ENCODE measurements at places on chromosomes 13 and 19. TPM values are rescaled to one million over a fixed set of nuclear protein-coding genes. Genes with fewer than 3 reads are reported as not detected.

DNA sequence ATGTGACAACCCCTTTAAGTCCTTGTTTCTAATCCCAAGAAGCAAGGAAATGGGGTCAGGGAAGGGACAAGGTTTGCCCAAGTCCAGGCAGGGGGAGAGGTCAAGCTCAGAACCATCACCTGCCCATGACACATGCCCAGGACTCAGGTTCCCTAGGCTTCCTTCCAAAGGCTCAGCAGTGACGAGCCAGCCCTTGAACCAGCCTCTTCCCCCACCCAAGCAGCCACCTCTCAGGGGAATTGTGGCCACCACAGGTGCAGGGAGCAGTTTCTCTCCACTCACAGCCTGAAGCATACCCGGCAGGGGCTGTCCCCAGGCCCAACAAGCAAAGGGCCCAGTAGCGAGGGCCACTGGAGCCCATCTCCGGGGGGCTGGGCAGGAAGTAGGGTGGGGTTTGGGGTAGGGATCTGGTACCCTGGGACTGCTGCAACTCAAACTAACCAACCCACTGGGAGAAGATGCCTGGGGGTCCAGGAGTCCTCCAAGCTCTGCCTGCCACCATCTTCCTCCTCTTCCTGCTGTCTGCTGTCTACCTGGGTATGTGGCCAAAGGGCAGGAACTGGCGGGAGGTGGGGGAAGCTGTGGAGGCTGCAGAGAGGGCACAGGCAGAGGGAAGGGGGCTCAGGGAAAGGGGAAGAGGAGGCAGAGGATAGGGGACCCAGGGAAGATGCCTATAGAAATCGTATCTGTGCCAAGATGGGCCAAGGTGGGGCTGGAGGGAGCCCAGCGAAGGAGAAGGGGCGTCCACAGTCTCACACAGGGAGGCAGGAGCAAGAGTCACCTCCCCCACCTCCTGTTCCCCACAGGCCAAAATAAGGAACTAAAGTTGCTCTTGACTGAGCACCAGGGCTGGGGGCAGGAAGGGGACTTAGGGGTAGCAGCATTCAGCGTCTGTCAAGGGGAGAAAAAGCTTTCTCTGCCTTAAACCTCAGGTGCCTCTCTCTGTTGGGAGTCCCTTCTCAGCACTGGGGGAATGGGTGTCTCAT is at the start of gene CD79A:
Gene CD79A (plus strand): TSS at position 433 of the 986 bp plus-strand sequence. CDS start 26 bp downstream, at position 459.
- peaks cover 2% of the 10 kb centered on the region for H3K4me1 ChIP-seq
- H3K27ac ChIP-seq: no peak within 1 kb of the TSS
- H3K27me3 ChIP-seq: no peaks in the 10 kb centered on the region
- peak within 1 kb of the TSS; percentile 36 for H3K4me3 ChIP-seq

DNA sequence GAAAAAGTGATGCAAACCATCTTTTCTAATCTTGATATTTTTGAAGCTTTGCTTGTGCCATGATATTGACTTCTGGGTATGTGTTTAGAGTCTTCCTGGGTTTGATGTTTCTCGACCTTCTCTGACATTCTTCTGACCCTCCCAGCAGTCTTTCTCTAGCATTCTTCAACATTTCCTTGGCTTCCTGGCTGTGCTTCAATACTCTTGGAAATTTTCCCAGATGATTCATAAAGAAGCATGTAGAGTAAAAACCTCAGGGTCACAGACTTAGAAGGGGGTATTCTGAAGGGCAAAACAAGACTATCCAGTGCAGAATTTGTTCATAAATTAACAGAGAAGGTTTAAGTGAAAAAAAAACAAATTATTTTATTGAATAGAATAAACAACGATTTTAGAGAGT is 946.3 kb upstream of the PCDH9 start:
- no peak overlapping the region for H3K27ac ChIP-seq
- no peaks in the 10 kb centered on the region for H3K27me3 ChIP-seq
- H3K4me3 ChIP-seq: no peak overlapping the region
- DNase-seq: no peak
- no peaks in the 10 kb centered on the region for H3K4me1 ChIP-seq

Gene SYT5
- not detected for total RNA-seq

DNA sequence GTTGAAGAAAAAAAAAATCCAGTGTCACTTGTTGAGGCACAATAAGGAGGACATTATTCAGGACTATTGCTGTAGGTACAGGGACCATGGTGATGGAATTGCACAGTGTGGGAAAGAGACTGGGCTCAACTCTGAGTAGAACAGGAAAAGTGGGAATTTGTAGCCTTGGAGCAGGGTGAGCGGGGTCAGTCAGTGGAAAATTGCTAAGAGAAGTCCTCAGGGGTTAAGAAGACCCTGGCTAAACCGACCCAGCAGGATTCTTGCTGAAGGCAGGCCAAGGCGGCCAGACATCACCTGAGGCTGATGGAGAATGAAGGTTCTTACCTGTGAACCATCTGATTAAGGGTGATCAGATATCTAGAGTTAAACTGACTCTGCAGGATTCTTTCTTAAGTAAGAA is 12.5 kb downstream of the LAIR2 start:
- no peak overlapping the region for H3K4me3 ChIP-seq
- no peaks in the 10 kb centered on the region for H3K36me3 ChIP-seq
- DNase-seq: no peak
- H3K4me1 ChIP-seq: no peaks in the 10 kb centered on the region
- H3K27me3 ChIP-seq: no peaks in the 10 kb centered on the region
- H3K27ac ChIP-seq: no peak overlapping the region

DNA sequence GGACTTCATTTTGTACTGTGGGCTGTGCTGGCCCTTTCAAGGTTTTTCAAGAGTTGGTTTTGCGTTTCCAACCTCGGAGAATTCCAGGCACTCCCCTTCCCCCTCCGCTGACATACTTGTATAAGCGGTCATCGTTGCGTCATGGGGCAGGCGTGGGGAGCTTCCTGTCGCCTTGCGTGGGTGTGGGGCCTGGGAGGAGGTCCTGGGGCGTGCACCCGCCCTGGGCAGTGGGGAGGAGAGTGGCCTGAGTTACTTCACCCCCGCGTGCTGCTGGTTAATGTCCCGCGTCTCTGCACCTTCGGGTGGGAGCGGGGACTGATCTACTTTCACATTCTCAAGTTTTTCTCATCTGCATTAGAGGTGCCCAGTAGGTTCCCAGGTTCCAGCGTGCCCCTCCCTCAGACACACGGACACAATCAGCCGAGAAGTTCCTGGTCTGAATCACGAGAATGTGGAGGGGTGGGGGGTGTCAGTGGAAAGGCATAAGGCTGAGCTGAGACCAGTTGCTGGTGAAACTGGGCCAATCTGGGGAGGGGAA is 4.1 kb downstream of the IER2 start:
- H3K4me3 ChIP-seq: peak overlapping the region; percentile 85
- H3K36me3 ChIP-seq: no peaks in the 10 kb centered on the region
- H3K27ac ChIP-seq: peak overlapping the region; percentile 99
- peaks cover 18% of the 10 kb centered on the region for H3K4me1 ChIP-seq

DNA sequence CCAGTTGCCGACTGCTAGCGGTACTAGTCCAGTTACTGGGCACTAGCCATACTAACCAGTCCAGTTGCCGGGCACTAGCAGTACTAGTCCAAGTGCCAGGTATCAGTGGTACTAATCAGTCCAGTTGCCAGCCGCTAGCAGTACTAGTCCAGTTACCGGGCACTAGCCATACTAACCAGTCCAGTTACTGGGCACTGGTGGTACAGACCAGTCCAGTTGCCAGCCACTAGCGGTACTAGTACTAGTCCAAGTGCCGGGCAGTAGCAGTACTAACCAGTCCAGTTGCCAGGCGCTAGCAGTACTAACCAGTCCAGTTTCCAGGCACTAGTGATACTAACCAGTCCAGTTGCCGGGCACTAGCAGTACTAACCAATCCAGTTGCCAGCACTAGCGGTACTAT is 124.1 kb upstream of the MCF2L start:
- H3K36me3 ChIP-seq: peaks cover 4% of the 10 kb centered on the region
- no peaks in the 10 kb centered on the region for H3K4me1 ChIP-seq
- H3K27me3 ChIP-seq: no peaks in the 10 kb centered on the region
- no peak overlapping the region for H3K4me3 ChIP-seq
- no peak overlapping the region for H3K27ac ChIP-seq

DNA sequence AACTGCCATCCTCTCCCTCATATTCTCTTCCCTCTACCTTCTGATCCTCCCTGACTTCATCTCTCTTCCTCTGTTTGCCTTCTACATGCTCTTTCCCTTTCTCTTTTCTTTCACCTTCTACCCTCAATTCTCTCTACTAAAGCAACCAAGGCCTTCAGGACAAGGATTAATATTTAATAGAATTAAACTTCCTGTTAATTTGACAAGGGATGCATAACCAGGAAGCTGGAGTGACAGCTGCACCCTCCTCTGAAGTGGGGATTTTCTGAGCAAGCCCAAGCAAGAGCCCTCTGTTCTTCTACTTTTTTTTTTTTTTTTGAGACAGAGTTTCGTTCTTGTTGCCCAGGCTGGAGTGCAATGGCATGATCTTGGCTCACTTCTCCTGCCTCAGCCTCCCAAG is 63.4 kb upstream of the MED4 start:
- no peak for DNase-seq
- H3K4me3 ChIP-seq: no peak overlapping the region
- H3K36me3 ChIP-seq: no peaks in the 10 kb centered on the region
- no peaks in the 10 kb centered on the region for H3K27me3 ChIP-seq

Gene PBX4
- 4.8 TPM for total RNA-seq

Gene LIN37
- 21.6 TPM for total RNA-seq

DNA sequence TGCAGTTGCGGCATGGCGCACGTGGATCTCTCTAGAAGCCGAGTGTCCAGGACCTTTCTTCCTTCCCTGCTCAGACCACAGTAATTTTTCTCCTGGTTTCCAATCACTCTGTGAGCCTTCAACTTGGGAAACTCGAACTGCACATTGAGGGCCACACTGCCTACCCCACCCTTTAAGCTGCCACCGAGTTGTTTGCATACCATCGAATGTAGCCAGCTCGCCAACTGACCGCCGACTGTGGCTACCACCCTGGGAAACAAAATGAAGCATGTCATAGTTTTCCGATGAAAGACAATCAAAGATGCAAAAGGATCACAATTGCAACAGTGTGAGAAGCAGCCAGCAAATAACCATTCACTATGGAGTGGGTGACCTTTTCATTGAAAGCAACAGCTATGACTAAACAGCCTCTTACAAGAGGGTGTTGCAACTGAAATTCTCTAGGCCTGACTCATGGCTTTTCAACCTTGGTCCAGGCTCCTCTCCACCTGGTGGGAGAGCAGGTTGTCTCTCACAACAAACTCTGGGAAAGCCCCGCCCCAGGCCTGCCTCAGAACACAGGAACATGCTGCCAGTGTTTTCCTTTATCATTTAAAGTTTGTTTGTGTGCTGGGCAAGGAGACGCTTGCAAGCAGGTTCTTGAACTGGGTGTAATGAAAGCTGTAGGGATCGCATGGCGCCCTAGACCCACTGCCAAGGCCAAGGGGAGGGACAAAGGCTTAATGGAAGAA is 141.7 kb upstream of the SERP2 start:
- DNase-seq: peak; percentile 52
- H3K4me1 ChIP-seq: peaks cover 38% of the 10 kb centered on the region
- H3K27ac ChIP-seq: peak overlapping the region; percentile 72

Gene CEACAM18
- total RNA-seq: not detected

Gene LRRC4B
- total RNA-seq: 2.0 TPM

- H3K4me1 ChIP-seq: peaks cover 11% of the 10 kb centered on the region
- no peak overlapping the region for H3K27ac ChIP-seq
- no peaks in the 10 kb centered on the region for H3K36me3 ChIP-seq
- H3K27me3 ChIP-seq: no peaks in the 10 kb centered on the region
- DNase-seq: no peak
Measured at GRCh38 chr19:10037809-10038208, 24.5 kb downstream of the RDH8 start.

Gene EPSTI1
- 1.4 TPM for total RNA-seq

DNA sequence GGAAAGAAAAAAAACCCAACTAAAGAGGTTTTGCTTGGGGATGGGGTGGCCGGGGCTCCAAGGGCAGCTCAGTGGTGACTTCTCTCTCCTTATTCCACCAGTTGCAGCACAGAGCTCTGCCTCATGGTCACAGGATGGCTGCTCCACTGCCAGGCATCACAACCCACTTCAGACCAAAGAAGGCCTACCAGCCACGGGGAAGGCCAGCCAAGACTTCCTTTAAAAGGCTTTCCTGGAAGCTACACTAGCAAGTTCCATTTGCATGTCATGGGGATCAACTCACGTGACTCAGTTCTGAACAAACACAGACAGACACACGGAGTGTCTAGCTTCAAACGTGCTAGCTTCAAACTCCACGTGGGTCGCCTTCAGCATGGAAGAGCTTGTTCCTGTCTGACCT is 13.2 kb upstream of the EIF3G start:
- H3K36me3 ChIP-seq: peaks cover 10% of the 10 kb centered on the region
- DNase-seq: no peak
- no peaks in the 10 kb centered on the region for H3K27me3 ChIP-seq

Gene PALM
- 101 TPM for total RNA-seq

Gene CCL25
- total RNA-seq: not detected

- DNase-seq: no peak
- no peaks in the 10 kb centered on the region for H3K4me1 ChIP-seq
- no peaks in the 10 kb centered on the region for H3K36me3 ChIP-seq
- no peaks in the 10 kb centered on the region for H3K27me3 ChIP-seq
- H3K27ac ChIP-seq: no peak overlapping the region
Measured at GRCh38 chr19:15575406-15575805, 39.6 kb upstream of the CYP4F8 start.

Gene AP2S1
- 108 TPM for total RNA-seq

DNA sequence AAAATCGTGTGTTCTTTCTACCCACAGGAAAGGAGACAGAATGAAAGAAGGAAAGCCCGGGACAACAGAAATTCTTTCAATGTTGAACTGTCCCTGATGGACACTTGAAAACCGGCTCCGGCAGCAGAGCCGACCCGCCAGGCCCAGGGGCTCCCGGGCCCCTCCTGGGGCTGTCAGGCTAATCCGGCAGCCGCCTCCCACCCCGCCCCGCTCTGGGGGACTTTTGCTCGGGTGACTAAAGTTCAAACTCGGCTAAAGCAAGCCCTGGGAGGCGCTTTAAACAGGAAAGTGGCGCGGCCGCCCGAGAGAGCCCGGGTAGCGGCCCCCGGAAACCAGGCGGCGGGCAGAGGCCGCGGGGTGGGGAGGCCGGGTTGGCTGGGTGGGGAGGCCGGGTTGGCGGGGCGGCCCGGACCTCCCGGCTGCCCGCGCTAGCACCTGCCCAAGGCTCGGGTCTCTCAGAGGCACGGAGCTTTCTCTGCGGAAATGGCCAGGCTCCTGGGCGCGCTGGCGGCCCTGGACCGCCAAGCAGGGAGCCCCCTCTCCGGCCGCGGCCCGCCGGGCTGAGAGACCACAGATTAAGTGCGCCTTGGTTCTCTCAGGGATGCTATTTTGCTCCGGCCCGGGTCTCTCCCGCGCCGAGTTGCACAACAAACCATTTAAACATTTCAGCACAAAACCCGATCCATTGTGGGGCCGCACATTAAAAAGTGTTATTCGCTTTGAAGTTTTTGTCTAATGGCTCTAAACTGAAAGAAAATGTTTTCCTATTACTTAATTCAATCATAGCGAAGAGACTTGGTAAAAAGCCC is 2.6 kb upstream of the GSX1 start:
- peaks cover 26% of the 10 kb centered on the region for H3K4me1 ChIP-seq
- H3K27ac ChIP-seq: no peak overlapping the region
- peaks cover 84% of the 10 kb centered on the region for H3K27me3 ChIP-seq
- DNase-seq: no peak
- H3K4me3 ChIP-seq: no peak overlapping the region
- H3K36me3 ChIP-seq: no peaks in the 10 kb centered on the region

Gene PRX
- total RNA-seq: 486 TPM

GRCh38 chr19:10467104-10467706 is 36.0 kb downstream of the KEAP1 start:
- DNase-seq: no peak
- H3K4me1 ChIP-seq: no peaks in the 10 kb centered on the region
- H3K27me3 ChIP-seq: no peaks in the 10 kb centered on the region
- H3K27ac ChIP-seq: no peak overlapping the region
- H3K4me3 ChIP-seq: no peak overlapping the region

Gene TMC4
- 4.4 TPM for total RNA-seq

- H3K36me3 ChIP-seq: peaks cover 42% of the 10 kb centered on the region
- H3K4me3 ChIP-seq: no peak overlapping the region
- no peaks in the 10 kb centered on the region for H3K4me1 ChIP-seq
- no peak for DNase-seq
Measured at GRCh38 chr19:33514885-33515551, 6.6 kb downstream of the PEPD start.
